ENCODE measurements at places on chromosomes 1 and 21. TPM values are rescaled to one million over a fixed set of nuclear protein-coding genes. Genes with fewer than 3 reads are reported as not detected.

The NME7 gene
- total RNA-seq, result not detected

The CRB1 gene
- total RNA-seq, result not detected

The GPR25 gene
- total RNA-seq, result not detected

The IGSF3 gene
- 31.6 TPM for total RNA-seq

The PLPP3 gene
- 28.7 TPM for total RNA-seq

The DENND2D gene
- 24.6 TPM for total RNA-seq

The NCF2 gene
- 3.6 TPM for total RNA-seq

DNA sequence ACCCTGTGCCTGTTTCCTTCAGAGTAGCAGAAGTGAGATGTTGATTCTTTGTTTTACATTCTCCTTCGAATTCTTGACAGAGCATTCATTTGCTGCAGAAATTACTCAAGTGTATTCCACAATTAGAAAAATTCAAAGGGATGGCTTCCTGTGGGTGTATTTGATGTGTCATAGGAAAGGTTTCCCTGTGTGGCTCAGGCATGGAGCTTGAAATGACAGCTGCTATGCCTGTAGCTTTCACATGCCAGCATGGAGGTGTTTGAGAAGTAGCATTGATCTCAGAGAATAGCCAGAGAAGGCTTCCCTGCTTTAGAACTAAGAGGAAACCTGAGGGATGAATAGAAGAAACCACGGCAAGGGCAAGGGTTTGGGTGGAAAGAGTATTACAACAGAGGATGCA lies 317.2 kb upstream of the DEPDC1 start:
- no peak for DNase-seq
- H3K27me3 ChIP-seq, result no peaks in the 10 kb centered on the region
- H3K4me1 ChIP-seq, result no peaks in the 10 kb centered on the region
- H3K4me3 ChIP-seq, result no peak overlapping the region
- H3K27ac ChIP-seq, result no peak overlapping the region

DNA sequence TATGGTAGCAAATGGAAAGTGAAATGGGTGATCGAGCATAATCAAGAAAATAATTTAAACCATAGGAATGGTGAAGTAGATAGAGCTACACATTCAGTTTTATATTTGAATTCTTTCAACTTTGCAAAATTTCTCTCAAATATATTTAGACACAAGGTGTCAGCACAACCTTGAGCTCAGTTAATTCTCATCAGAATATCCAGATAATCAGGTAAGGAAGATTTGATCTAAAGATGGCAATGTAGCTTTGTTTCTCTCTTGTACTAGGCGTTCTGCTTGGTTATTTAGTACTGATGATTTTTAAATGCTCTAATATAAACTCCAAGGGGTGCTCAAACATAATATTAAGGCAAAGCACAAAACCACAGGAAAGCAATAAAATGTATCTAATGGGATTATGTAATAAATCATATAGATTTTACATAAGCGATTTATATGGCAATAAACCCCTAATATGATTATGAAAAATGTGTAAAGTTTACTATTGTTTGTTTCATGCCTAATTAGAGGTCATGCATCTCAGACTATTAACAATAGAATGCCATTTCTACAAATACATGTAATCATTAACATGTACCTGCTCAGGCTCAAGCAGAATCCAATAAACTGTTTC lies 32.4 kb upstream of the SERTAD4 start:
- H3K36me3 ChIP-seq, result no peaks in the 10 kb centered on the region
- no peaks in the 10 kb centered on the region for H3K4me1 ChIP-seq
- H3K27ac ChIP-seq, result no peak overlapping the region
- no peak overlapping the region for H3K4me3 ChIP-seq
- DNase-seq, result no peak

DNA sequence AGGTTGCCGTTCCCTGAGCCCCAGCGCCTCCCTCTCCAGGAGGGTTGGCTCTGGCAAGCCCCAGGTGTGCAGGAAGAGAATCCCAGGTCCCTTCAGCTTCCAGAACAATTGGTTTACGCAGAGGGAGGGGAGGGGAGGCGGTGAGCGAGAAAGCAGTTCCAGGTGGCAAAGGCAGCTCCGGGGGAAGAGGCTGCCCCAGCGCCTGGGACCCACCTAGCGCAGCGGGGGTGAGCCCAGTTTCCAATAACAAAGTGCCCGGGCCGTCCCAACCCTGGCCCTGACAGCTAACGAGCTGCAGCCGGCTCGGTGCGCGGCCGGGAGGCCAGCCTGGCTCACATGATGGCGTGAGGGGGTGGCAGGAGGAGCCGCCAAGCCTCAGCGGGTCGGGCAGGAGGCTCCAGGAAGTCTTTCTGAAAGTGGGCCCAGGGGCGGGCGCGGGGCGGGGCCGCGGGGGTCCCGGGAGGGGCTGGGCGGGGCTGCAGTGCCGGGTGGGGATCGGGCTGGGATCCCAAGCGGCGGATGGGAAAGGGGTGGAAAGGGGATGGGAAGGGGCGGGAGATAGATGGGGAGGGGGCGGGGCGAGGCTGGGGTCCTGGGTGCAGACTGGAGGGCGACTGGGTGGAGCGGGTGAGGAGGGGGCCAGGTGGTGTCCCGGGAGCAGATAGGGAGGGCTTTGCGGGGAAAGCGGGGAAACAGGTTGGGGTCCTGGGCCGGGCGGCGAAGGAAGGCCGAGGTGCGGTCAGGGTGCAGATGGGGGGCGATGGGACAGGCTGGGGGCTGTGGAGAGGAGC lies 22.8 kb downstream of the DHRS3 start:
- peaks cover 100% of the 10 kb centered on the region for H3K4me1 ChIP-seq
- H3K27me3 ChIP-seq, result no peaks in the 10 kb centered on the region
- H3K36me3 ChIP-seq, result peaks cover 19% of the 10 kb centered on the region

GRCh38 chr1:185157599-185158412 lies 839 bp downstream of the SWT1 start:
- H3K27ac ChIP-seq, result peak overlapping the region; percentile 100
- DNase-seq, result no peak
- peaks cover 26% of the 10 kb centered on the region for H3K4me1 ChIP-seq

DNA sequence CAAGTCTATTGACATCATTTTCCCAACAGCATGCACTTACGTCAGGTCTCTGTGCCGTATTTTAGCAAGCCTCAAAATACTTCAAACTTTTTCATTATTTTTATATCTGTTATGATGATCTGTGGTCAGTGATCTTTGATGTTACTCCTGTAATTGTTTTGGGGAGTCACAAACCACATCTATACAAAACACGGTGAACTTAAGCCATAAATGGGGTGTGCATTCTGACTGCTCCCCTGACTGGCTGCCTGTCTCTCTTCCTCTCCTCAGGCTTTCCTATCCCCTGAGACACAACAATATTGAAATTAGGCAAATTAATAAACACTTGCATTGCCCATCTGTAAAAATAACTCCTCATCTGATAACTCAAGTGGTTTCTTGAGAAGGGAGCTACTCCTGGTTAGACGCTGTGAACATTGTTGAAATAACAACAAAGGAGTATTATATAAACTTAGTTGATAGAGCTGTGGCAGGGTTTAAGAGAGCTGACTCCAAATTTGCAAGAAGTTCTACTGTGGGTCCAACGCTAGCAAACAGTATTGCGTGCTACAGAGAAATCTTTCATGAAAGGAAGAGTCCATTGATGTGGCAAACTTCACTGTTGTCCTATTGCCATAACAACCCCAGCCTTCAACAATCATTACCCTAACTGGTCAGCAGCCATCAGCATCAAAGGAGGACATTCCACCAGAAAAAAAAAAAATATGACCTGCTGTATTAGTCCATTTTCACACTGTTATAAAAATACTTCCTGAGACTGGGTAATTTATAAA lies 105.8 kb upstream of the DSCAM start:
- H3K27me3 ChIP-seq, result no peaks in the 10 kb centered on the region
- no peaks in the 10 kb centered on the region for H3K36me3 ChIP-seq
- no peak overlapping the region for H3K4me3 ChIP-seq
- H3K27ac ChIP-seq, result no peak overlapping the region
- no peaks in the 10 kb centered on the region for H3K4me1 ChIP-seq

DNA sequence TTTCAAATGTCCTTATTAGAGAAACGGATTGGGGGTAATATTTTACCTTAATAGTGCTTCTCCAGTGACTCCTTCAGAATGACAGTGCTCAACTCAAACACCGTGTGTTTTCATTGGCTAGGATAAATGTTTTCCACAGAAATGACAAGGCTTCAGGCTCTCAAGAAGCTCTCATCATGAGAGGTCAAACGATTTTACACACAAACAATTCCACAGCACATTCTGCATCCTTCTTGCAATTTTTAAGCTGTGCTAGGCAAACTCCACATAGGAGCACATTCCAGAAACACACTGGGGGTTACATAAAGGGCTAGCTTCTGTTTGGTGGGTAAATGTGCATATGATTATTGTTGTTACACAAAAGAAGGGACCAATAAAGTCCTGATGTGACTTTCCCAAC lies 75.5 kb upstream of the IPO9 start:
- H3K4me3 ChIP-seq, result no peak overlapping the region
- H3K36me3 ChIP-seq, result no peaks in the 10 kb centered on the region
- no peaks in the 10 kb centered on the region for H3K27me3 ChIP-seq
- H3K27ac ChIP-seq, result no peak overlapping the region

- no peak for DNase-seq
- no peaks in the 10 kb centered on the region for H3K36me3 ChIP-seq
- H3K4me1 ChIP-seq, result no peaks in the 10 kb centered on the region
- H3K27ac ChIP-seq, result no peak overlapping the region
These were observed 20.2 kb upstream of the GPR137B start for GRCh38 chr1:236122176-236122575.

- DNase-seq, result no peak
- peaks cover 17% of the 10 kb centered on the region for H3K27me3 ChIP-seq
- H3K27ac ChIP-seq, result no peak overlapping the region
- H3K4me1 ChIP-seq, result peaks cover 6% of the 10 kb centered on the region
These were observed 41.2 kb downstream of the UBE2G2 start for GRCh38 chr21:44760376-44760775.

- no peaks in the 10 kb centered on the region for H3K27me3 ChIP-seq
- no peak for DNase-seq
- H3K4me1 ChIP-seq, result no peaks in the 10 kb centered on the region
These were observed 240.2 kb downstream of the ATG4C start for GRCh38 chr1:63024132-63024531.

DNA sequence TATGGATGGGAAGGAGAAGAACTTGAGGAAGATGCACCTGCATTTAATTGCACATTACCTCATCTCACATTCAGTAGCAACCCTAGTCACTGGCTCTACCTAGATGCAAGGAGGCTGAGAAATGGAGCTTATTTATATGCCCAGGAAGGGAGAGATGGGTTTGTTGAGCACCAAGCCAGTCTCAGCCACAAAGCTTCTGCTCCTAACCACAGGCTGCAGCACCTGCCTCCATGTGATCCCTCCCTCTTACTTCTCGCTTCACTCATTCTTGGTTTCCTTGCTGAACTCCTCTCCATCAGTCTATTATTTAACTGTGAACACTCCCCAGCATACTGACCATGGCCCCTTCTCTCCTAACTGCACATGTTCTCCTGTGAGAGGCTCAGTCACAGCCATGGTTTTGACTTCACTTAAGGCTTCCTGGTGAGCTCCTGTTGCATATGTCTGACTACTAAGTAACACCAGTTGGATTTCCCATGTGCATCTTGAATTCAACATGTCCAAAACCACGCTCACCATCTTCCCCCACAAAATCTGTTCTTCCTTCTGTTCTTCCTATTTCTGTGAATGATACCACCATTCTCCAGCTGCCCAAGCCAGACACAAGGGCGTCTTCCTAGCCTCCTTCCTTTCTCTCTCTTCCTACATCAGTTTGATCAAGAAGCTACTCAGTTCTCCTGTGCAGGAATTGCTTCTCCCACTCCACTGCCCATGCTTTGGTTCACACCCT lies 139.8 kb downstream of the AK5 start:
- no peaks in the 10 kb centered on the region for H3K36me3 ChIP-seq
- H3K4me3 ChIP-seq, result no peak overlapping the region
- no peak overlapping the region for H3K27ac ChIP-seq
- no peak for DNase-seq

- peaks cover 14% of the 10 kb centered on the region for H3K36me3 ChIP-seq
- peaks cover 48% of the 10 kb centered on the region for H3K4me1 ChIP-seq
- peak within 1 kb of the TSS; percentile 57 for H3K4me3 ChIP-seq
- peak within 1 kb of the TSS; percentile 94 for H3K27ac ChIP-seq
- peak; percentile 99 for DNase-seq
These were observed at the start of gene METTL13 for GRCh38 chr1:171781176-171781875. Gene METTL13 (plus strand): TSS chr1:171781660. CDS start chr1:171781968, 308 bp downstream.

- H3K36me3 ChIP-seq, result no peaks in the 10 kb centered on the region
- no peak for DNase-seq
- H3K4me1 ChIP-seq, result peaks cover 85% of the 10 kb centered on the region
These were observed 48.2 kb downstream of the SPSB1 start for GRCh38 chr1:9340864-9341263.

- no peaks in the 10 kb centered on the region for H3K27me3 ChIP-seq
- DNase-seq, result no peak
- H3K4me1 ChIP-seq, result no peaks in the 10 kb centered on the region
- H3K36me3 ChIP-seq, result peaks cover 26% of the 10 kb centered on the region
- no peak overlapping the region for H3K27ac ChIP-seq
These were observed 27.8 kb downstream of the FBXO28 start for GRCh38 chr1:224141693-224142092.

DNA sequence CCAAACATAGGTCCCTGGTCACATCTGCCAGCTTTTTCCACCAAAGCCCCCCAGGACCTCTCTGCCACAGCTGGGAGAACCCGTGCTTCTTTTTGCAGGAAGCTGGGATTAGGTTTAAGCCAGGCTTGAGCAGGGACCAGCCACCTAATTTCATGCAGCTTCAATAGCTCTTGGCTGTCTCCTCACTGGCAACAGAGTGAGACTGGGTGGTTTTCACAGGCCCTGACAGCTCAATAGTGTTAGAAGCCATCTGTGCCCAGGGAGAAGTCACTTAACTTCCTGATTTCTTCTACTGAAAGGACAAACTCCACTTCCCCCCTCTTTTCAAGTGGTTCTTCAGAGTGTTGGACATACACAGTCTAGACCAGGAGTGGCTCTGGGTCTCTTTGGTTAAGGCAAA lies 20.4 kb upstream of the SRSF4 start:
- H3K27me3 ChIP-seq, result no peaks in the 10 kb centered on the region
- H3K27ac ChIP-seq, result no peak overlapping the region
- no peak overlapping the region for H3K4me3 ChIP-seq
- peaks cover 9% of the 10 kb centered on the region for H3K4me1 ChIP-seq

- no peak overlapping the region for H3K4me3 ChIP-seq
- DNase-seq, result no peak
- H3K4me1 ChIP-seq, result no peaks in the 10 kb centered on the region
- no peaks in the 10 kb centered on the region for H3K27me3 ChIP-seq
- H3K36me3 ChIP-seq, result no peaks in the 10 kb centered on the region
These were observed 61.7 kb downstream of the KCNT2 start for GRCh38 chr1:196546272-196547111.

DNA sequence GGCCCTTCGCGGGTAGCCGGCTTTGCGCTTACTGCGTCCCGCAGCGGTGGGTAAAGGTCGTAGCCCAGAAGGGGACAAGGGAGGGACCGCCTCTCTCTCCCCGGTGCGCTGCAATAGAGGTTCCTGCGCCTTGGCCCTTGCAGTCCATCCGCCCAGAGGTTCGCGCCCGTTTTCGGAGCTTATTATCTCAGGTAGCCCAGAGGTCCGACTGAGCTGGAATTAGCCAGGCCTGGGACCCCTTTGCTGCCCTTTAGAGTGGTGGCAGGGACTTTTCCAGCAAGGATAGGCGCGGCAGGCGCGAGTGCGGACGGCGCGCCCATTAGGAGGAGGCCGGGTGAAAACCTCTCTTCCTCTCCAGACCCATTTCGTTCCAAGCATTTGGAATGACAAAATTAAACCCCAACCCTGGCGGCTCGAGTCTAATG lies 5.0 kb downstream of the LHX4 start:
- peaks cover 43% of the 10 kb centered on the region for H3K4me1 ChIP-seq
- H3K36me3 ChIP-seq, result no peaks in the 10 kb centered on the region
- H3K27me3 ChIP-seq, result peaks cover 99% of the 10 kb centered on the region
- no peak overlapping the region for H3K4me3 ChIP-seq
- H3K27ac ChIP-seq, result no peak overlapping the region

GRCh38 chr1:212613440-212614335 lies 5.1 kb downstream of the ATF3 start:
- no peaks in the 10 kb centered on the region for H3K27me3 ChIP-seq
- no peak overlapping the region for H3K4me3 ChIP-seq
- no peak for DNase-seq
- peaks cover 26% of the 10 kb centered on the region for H3K36me3 ChIP-seq
- H3K27ac ChIP-seq, result no peak overlapping the region
- H3K4me1 ChIP-seq, result peaks cover 28% of the 10 kb centered on the region

Measured in stomach (tissue), 19 donors.